ENCODE measurements at places on chromosomes 1 and 21.
A peak's percentile ranks its signal among the peaks of the same experiment; 100 is the strongest.

GRCh38 chr1:197917805-197918651, 856 bp downstream of the LHX9 start:
- DNase-seq: no peak

DNA sequence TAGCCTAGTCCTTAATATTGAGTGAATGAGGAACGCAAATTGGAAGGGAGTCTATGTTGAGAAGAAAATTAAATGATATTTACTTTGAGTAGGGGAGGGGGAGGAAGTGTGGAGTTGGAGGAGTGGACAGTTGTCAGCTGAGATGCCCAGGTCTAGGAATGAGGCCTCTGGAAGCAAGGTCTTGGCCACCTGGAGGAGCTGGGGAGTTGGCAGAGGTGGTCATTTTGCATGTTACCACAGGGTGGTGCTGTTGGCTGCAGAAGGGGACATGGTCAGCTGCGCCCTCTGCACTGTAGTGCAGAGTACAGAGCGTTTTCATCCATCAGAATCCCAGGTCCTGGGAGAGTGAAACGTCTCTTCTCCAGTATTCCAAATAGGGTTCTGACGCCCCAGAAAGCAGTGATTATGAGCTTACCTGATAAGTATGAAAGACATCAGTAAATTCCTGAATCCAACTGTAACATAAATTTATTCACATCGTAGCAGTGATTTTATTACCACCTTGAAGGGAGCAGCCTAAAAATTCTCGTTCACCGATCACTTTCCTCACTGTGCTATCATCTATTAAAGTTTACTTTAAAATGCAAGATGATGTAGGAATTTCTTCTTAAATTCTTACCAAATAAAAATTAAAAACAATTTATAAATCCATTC, 13.8 kb downstream of the PARK7 start:
- no peak for DNase-seq

DNA sequence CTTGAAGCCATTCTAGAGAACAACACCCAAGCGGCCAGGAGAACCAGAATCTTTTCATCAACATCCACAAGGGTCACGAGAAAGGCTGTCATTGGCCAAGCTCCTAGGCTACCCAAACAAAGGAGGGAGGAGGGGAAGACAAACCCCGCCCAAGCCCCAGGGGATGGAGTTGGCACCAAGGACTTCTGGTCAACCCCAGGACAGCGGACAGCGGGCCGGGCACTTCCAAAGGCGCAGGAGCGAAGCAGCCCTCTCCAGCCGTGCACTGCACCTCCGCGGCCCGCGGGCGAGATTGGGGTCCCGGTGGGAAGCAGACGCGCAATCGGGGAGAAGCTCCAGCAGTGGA, at the start of gene CLIC6:
Gene CLIC6, plus strand, starts transcription at position 192 of the 346 bp plus-strand sequence. CDS start 395 bp downstream, outside the sequence.
- DNase-seq: no peak

GRCh38 chr1:236388332-236388731, 5.8 kb upstream of the EDARADD start:
- DNase-seq: no peak

DNA sequence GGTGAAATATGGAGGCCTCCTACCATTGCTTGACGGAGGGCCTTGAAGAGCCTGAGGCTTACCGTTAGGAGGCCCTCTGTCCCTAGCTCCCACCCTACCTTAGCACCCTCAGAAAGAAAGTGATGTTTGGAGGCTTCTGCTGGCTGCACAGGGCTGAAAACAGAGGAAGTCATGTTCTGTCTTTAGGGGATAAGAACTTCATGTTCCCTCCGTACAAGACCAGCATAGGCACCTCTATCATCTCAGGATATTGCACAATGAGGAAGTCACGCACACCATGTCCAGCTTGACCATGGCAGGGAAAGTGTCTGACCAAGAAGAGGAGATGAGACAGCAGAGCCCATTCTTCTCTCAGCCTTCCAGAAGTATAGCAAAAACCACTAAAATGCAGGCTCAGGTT, 13.8 kb downstream of the ADORA3 start:
- no peak for DNase-seq

DNA sequence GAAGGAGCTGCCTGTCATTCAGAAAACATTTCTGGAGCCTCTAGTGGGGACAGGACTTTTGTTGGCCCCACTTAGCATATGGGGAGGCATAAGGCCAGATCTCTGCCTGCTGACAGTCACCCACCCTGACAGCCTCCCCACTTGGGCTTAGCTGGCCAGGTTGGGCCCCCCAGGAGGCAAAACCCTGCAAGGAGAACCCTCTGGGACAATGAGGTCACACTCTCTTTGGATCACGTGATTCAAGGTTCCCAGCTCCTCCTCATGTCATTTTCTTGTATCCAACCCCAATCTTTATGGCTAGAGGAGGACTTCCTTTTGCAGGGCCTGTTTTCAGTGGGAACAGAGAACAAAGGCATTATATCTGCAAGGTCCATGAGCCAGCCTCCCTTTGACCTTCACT, 60.0 kb downstream of the NAV1 start:
- no peak for DNase-seq

DNA sequence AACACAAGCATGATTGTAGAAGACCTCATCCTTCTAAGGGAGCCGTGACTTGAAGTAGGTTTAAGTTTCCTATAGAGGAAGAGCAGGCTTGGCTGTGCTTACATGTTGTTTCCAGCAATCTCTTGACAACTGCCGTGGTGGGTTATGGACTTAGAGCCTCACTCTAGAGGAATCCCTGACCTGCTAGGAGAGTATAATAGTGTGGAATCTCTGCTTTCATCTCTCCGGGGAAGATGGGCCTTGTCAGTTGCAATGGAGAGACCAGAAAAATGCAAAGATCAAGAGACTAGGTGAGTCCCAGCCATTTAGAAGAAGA, 137.6 kb downstream of the MIS18A start:
- DNase-seq: no peak

DNA sequence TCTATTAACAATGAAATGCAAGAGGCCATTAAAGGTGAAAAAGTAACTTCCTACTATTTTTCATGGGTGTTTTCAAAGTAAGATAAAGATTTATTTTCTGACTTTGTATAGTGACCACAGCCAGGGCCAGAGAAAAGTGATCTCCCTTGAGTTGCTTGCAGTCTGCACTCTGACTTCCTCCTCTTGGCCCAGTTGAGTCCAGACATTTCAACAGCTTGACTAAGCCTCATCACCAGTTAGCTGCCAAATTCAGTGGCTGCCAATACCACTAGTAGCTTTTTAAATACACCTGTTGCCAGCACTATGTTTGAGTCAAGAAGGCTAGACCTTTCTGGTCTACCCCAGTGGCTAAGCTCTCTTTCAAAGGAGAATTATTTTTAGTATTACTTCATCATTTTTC, 3.7 kb upstream of the NEK7 start:
- no peak for DNase-seq

GRCh38 chr1:36852586-36852985, 181.7 kb downstream of the GRIK3 start:
- DNase-seq: no peak

DNA sequence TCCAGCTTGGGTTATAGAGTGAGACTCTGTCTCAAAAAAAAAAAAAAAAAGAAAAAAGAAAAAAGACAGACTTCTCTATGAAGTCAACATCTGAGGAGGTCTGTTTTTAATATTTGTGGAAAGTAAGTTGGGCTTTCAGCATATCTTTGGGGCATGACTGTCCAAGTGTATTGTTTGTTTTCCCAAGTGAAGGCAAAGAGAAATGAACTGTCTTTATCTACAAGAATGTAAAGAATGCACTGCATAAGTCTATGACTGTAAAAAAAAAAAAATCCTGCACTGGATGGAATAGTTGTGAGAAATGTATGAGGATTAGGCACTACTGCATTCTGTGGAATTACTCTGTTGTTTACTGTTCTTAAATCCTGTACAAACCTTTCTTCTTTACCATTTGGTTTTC, 45.6 kb upstream of the TMEM61 start:
- DNase-seq: no peak

GRCh38 chr1:159421821-159422220, 10.2 kb upstream of the OR10J4 start:
- DNase-seq: no peak

DNA sequence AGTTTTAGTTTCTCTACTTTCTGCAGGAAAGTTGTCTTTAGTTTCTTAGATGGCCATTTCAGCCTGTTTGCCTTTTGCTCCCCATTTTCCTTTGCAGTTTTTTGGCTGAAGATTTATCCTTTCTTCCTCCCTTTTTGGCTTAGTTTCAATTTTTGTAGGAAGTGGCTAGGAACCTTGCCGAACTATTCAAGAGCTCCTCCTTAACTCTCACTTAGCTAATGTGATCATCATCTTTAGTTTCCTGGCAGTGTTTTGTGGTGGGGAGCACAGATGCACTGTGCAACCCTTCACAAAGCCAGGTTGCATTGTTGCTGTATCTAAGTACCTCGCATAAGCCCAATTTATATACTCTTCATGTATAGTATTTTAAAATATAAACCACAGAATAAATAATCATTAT, 28.8 kb upstream of the CCDC181 start:
- no peak for DNase-seq

GRCh38 chr1:159161001-159161718, 10.3 kb upstream of the CADM3 start:
- peak; percentile 52 for DNase-seq

- no peak for DNase-seq
These were observed 48.7 kb downstream of the NPHP4 start for GRCh38 chr1:5943343-5944124.

DNA sequence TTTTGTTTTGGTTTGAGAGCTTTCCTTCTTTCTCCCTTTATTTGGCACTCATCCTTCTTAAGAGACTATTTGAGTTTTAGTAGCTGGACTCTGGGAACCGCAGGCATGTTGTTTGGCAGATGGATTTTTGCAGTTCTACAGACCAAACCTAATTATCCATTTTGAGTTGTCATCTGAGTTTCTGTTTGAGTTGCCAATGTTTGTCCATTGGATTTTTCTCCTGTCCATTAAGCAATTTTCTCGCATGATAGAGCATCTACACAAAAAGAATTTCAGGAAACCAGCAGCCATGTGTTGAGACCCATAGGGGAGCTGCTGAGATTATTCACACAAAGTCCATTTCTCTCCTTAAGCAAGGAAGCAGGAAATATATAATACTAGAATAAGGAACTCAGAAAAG, 17.2 kb upstream of the CXADR start:
- no peak for DNase-seq

DNA sequence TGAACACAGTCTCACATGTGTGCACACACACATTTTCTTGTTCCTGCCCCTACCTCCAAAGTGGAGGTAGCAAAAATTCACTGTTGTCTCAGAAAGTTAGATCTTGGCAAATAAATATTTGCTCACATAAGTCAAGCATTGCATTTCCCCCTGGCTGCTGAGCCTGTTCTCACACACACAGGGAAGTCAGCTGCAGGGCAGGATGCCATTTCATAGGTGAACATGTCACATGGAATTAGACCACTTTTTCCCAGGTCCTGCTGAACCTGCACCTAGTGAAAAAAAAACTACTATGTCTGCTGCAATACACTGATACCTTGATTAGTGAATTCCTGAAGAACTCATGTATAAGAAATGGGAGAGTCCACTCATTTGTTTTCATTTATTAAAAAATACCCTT, 5.3 kb upstream of the CD55 start:
- DNase-seq: no peak

DNA sequence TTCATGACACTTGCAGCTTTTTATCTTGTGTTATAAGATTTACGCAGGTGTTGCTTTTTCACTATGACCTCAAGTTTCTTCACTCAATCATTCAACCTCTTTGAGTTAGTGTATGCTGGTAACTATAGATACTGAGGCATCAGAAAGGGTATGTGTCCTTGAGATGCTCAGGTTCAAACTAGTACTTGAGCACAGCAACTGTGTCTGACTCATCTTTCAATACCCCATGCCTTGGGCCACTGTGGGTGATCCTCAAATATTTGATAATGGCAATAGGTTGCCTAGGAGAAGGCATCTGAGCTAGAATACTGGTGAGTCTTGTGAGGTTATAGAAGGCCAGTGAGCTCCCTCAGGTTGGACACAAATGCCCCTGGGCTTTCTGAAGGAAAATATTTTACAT, 88.1 kb upstream of the SPATA6 start:
- no peak for DNase-seq

DNA sequence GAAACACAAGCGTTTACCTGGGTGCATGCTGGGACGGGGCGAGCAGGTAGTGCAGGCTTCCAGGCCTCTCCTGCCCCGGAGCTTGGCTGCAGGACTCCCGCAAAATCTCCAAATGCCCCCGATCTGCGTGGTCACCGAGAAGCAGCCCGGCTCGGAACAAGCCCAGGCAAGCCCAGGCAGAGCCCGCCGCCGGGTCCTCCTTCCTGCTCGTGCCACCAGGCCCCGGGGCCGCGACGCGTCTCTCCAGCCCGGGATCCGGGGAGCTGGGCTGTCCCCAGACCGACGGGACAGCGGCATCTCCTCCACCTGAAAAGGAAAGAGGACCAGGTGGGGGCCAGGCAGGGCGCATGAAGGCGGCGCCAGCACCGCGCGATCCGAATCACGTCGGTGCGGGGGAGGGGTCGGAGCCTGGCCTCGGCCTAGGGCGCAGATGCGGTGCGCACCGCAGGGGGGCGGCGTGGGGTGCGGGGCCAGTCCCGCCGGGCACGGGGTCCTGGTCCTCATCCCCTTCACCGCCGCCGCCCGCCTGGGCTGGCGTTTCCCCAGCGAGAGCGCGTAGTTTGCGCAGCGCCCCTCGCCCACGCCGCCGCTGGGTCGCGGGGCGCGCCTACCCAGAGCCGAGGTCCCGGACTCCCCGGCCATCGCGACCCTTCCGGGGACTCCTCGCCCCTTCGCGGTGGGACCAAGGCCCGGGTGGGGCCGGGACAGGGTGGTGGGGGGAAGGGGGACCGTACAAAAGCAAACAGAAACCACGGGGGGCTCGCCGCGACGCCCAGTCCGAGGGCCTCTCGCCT, 52.4 kb upstream of the H6PD start:
- DNase-seq: no peak

- DNase-seq: no peak
These were observed 496.4 kb downstream of the SETD4 start for GRCh38 chr21:35563885-35564451.

Measured in CD4-positive, alpha-beta T cell treated with Interleukin-6 at 100 ng/mL for 8 hours (primary cell).